ENCODE measurements at places on chromosomes 12 and 14.

DNA sequence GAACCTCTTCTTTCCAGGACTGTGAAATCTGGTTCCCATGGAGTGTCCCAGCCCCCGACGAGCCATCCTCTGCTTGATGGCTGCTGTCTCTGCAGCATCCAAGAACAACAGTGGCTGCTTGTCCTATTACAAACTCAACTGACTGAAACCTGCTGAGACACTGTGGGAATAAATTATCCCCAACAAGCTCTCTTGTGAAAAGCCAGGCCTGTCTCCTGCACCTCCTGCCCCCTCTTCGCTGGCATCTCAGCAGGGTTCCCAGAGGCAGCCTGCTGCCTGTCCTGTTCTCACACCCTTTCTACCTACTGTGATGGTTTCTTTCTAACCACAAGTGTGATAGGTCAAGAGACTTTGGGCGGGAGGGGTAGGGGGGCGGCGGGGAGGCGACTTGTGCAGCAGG is 180.2 kb downstream of the TSPAN9 start:
- peak; percentile 47 for DNase-seq

- no peak for DNase-seq
Observed at GRCh38 chr14:105139212-105139825, 29.3 kb downstream of the JAG2 start.

DNA sequence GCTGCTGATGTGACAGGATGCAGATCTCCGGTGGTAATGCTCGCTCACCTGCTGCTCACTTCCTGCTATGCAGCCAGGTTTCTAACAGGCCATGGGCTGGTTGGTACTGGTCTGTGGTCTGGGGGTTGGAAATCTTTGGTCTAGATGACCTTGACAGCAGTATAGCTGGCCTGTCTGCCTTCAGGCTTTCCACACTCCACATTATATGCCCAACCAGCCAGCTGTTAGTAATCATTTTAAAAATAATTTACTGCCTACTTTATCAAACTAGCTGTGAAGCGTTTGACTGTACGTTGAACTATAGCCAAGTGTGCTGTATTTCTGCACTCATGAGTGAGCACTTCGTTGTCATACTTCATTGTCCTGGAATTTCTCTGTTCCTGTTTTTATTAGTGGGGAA is 424.0 kb upstream of the GARIN6 start:
- DNase-seq = no peak

GRCh38 chr12:102953221-102953620 is 4.3 kb upstream of the ASCL1 start:
- no peak for DNase-seq

- DNase-seq = no peak
Observed at GRCh38 chr14:70186900-70187451, 1.8 kb downstream of the SLC8A3 start.

GRCh38 chr12:114073076-114073475 is 107.0 kb upstream of the RBM19 start:
- DNase-seq = no peak

DNA sequence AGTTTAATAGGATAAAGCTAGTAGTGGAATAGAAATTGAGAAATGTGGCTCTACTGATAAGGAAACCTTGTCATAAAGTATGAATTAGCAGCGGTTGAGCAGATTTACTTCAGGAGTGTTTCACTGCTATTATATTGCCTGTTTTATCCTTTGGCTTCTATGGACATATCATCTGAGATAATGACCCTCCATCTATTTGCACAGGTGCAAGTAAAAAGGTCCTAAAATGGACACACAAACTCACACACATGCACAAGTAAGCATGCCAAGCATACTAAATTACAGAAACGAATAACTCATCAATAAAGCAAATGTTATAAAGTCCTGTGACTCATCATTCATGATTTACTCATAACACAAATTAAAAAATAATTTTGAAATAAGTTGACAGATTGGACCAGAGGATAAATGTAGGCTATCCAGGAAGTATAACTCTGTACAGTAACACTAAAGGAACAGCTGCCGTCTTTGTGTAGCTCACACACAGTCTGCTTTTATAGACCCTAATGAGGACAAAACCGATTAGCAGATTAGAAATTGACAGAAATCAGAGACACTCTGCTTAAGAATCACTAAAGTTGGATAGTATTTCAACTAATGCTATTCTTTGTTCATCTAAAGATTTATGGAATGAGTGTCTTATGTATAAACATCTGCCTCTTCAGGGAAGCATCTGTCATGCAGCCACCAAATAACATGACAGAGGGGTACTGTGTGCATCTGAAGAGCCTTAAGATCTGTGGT is 73.9 kb downstream of the SYT1 start:
- peak; percentile 70 for DNase-seq

DNA sequence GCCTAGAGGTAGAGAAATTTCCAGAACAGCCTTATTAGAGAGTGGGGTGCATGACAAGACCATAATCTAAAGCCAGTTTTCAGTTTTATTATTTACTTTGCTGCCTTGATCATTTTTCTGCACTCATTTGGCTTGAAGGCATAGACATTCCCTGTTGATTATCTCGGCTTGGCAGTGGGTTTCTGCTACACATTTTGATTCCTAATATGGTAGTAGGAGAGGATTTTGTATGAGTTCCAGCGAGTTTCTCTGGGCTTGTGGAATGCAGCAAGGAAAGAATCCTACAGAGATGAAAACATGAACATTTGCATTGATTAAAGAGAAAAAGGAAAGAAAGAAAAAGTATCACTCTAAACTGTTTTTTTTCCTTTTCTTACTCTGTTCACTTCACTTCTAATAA is 281.2 kb downstream of the PAWR start:
- no peak for DNase-seq

GRCh38 chr14:50383618-50384225 is 13.0 kb downstream of the CDKL1 start:
- no peak for DNase-seq

DNA sequence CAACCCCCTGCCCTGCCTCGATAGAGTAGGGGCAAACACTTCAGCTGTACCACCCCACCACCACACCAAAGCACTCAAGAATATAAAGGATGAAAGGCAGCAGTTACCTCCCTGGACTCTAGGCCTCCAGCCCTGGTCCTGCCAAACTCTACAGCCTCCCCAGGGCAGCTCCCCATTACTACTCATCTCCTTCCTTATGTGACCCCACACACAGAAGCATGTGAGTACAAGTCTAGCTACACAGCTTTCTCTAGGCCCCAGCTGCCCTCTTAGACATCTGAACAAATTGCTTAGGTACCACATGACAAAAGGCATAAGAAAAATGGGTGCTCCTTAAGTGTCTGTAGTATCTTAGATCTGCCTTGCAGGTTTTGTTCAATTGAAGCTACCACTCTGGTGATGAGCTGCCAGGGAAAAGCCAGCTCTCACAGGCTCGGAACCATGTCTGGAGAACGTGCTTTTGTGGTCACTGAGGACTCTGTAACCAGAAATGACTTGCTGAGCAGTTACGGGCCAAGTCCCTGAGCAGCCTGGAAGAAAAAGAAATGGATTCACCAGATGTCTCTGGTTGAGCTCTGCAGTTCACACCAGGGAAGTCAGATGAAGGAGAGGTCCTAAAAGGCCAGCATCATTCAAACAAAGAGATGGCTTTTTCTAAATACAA is 32.8 kb downstream of the FMNL3 start:
- no peak for DNase-seq

DNA sequence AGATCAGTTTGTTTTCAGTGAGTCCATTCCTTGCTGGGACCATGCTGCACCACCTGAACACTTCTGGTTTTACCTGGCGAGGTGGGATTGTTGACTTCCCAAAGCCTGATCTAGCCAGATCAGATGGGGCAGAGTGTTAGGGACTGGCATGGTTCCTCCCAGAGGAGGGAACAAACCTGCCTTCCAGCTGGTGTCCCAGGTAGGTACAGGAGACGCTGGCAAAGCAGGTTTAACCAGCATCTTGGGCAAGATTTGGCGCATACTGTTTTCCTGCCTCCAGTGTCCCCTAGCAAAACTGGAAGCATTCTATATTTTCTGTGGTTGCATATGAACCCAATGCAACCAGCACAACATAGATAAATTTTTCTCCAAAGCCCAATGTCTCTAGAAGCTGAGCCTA is 14.6 kb upstream of the FOS start:
- no peak for DNase-seq

DNA sequence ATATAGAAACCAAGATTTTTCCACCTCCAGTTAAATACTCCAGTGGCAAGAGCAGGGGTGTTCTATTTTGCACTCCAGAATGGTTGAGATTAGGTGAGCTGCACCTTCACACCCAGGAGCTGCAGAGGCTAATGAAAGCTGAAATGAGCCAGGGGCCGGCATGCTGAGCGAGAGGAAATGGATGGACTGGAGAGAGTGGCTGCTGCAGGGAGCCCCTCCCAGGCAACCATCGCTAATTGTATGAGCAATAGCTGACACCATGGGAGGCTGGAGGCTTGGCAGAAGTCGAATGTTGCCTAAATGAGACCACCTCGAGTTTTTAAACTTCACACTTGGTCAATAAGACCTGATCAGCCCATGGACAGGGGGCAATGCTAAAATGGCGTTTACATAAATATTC is 301.8 kb upstream of the TMPO start:
- no peak for DNase-seq

- DNase-seq = no peak
Observed at GRCh38 chr12:91074154-91074709, 16.4 kb upstream of the KERA start.

GRCh38 chr12:57657744-57658143 is 24.7 kb upstream of the B4GALNT1 start:
- DNase-seq = no peak

DNA sequence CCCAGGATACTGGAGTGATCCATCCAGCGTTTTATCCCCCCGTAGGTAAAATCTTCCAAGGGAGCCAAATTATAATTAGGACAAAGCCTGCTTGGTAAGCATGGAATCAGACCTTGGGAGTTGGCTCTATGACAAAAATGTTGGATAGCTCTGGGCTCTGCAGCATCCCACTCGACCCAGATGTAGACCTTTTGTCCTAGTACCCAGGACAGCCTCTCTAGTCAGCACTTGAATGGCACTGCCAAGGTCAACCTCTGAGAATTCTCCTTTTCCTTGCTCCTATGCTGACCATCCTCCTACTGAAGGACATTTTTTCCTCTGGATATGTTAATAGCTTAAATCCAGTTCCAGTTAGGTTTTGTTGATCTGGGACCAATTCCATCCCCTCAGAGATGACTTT is 104.7 kb upstream of the SLC35F4 start:
- no peak for DNase-seq

DNA sequence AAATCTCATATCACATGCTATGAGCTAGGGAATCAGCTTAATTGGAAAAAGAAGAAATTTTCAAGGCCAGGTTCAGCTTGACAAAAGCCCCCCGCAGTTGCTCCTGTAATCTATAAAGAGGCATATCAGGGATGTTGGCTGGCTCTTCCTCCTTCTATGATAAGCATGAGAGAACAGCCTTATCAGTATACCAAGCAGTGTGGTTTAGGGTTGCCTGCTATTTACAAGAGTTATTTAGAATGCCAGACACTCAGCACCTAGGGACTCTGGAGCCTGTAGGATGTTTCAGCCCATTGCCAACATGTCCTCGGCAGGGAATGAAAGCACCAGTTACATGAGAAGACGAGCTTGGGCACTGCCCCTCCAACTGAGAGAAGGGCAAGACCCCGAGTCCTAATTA is 89.5 kb upstream of the TMPO start:
- no peak for DNase-seq

DNA sequence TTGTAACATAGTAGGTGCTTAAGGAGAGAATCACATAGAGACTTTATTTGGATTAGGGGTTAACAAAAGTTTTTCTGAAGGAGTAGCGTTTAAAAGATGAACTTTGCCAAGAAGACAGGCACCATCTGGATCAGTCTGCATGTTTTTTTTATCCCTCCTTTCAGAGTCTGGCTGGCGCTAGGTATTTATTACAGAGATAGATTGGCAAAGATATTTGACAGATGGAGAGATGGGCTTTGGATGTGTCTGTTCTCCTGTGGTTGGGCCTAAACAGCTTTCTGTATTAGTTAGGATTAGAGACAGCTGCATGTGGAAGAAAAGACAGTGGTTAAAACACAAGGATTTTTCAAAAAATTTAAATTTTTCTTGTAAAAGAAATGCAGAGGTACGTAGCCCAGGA is 133.9 kb downstream of the C12orf75 start:
- no peak for DNase-seq

DNA sequence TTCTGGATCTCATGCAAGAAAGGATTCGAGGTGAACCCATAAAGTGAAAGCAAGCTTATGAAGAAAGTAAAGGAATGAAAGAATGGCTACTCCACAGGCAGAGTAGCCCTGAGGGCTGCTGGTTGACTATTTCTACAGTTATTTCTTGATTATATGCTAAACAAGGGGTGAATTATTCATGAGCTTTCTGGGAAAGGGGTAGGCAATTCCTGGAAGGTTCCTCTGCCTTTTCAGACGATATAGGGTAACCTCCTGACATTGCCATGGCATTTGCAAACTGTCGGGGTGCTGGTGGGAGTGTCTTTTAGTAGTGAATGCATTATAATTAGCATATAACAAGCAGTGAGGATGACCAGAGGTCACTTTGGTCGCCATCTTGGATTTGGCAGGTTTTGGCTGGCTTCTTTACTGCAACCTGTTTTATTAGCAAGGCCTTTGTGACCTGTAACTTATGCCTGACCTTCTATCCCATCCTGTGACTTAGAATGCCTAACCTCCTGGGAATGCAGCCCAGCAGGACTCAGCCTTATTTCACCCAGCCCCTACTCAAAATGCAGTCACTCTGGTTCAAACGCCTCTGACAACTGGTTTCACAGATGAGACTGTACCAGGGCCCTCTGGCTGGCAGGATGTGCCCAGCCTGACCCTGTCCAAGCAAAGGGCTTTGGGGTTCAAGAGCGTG is 157.7 kb upstream of the SFSWAP start:
- no peak for DNase-seq

DNA sequence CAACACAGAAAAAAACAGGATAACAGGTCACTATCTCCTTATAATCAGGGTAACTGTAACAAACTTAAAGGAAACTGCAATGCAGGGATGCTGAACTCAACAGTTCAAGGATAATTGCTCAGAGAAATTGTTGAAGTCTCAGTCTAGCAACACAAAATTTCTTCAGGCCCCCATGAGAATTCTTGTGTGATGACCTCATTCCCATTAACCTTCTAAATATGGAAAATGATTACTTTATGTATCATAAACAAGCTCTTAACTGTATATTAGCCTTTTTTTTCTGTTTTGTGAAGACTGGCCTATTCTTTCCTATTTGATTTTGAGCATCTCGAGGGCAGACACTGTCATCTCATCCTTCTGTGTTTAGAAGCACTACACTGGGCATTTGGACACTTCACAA is 47.1 kb downstream of the IGF1 start:
- DNase-seq = no peak

DNA sequence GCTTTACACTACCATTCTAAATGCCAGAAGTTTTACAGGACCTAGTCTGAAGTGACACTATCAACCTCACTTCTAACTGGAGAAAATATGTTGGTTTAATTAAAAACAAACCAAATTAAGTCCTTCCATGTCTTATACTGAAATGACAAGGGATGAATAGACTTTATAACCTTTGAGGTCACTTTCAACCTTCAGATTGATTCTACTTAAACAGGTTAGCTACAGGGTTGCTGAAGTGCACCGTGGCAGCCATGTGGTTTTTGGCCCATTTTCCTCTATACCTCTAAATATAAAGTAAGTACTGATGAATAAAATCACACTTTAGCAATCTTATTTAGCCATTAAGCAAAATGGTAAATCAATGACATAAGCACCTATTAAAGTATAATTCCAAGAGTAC is 3.9 kb downstream of the SLC38A2 start:
- DNase-seq = no peak

GRCh38 chr12:89151536-89151935 is 200.8 kb downstream of the DUSP6 start:
- no peak for DNase-seq
